AG08396 (cell line): ENCODE measurements at places on chromosomes 7 and 10.

- no peak for DNase-seq
Measured at GRCh38 chr7:44387389-44387788, 62.0 kb upstream of the CAMK2B start.

- no peak for DNase-seq
Measured at GRCh38 chr10:43323245-43323644, 48.2 kb upstream of the FXYD4 start.

DNA sequence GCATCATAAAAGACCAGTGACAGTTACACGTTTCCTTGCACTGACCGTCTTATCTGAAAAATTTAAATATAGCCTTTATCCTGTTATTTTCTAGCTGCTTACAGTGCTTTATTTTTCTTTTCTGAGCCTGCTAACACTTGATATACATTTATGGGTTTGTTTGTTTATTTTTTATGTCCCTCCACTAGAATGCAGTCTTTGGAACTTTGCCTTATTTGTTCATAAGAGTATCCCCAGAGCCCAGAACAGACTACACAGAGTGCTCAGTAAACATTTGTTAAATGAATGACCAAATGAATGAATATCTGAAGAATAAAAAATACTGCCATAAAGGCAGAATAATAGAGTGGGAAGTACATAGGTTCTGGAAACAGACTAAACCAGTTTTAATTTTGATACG, 202.3 kb upstream of the LRRN3 start:
- DNase-seq, result no peak

DNA sequence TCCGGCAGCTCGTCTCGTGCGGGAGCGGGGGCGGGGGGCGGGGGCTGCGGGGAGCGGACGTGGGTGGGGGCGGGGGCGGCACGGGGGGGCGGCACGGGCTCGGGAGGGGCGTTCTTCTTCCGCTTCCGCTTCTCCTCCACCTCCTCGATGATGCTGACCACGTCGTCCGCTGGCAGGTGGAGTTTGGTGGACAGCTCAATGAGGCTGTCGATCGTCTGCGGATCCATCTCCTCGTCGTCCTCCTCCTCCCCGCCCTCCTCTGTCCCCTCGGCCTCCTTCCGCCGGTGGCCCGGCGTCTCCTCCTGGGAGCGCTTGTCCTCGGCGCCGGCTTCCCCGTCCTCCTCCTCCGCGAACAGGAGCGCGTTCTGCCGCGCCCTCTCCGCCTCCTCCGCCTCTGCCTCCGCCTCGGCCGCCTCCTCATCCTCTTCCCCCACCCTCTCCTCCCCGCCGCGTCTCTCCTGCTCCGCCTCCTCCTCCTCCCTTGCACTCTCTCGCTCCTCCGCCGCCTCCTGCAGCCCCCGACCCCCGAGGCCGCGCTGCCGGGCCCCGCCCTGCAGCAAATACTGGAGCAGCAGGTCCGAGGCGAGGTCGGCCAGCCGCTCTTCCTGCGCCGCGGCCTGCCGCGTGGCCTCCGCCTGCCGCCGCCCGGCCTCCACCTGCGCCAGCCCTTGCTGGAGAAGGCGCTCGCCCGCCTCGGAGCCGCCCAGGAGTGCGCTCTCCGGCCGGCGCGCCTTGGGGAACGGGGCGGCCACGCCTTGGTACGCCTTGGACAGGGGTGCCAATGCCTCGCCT, 1.9 kb downstream of the VGF start:
- DNase-seq, result no peak

- peak; percentile 25 for DNase-seq
Measured at GRCh38 chr10:32005050-32005449, 51.2 kb downstream of the KIF5B start.

- DNase-seq, result no peak
Measured at GRCh38 chr10:34732926-34733325, 82.2 kb downstream of the PARD3 start.

GRCh38 chr7:18087026-18087686, 59.5 kb upstream of the PRPS1L1 start:
- DNase-seq, result no peak

- DNase-seq, result no peak
Measured at GRCh38 chr7:69765879-69766278, 167.6 kb downstream of the AUTS2 start.

GRCh38 chr10:48460182-48460581, 144.7 kb downstream of the ARHGAP22 start:
- DNase-seq, result no peak
